Activated naive CD4-positive, alpha-beta T cell treated with anti-CD3 and anti-CD28 coated beads, Interleukin-2, amount 50 U/mL, for 72 hours (primary cell): ENCODE measurements at places on chromosomes 7 and 10. TPM values are rescaled to one million over a fixed set of nuclear protein-coding genes. Genes with fewer than 3 reads are reported as not detected.

The NPC1L1 gene
- total RNA-seq: 0.14 TPM

DNA sequence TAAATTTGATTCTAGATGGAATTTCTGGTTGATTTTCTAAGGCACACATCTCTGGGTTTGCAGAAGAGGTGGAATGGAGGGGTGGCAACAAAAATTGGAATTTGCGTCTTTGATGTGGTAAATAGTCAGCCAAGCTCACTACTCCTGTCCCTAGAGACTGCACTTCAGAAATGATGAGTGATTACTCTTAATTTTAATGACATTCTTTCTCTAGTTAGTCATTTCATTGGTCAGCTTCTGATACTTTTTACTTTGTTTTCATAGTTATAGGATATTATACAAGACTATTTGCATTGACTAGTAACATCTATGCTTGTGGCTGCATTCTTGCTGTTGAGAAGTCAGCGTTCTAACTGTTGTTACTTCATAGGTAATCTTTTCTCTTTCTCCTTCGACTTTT is 658.3 kb downstream of the SUGCT start:
- no peak for DNase-seq

DNA sequence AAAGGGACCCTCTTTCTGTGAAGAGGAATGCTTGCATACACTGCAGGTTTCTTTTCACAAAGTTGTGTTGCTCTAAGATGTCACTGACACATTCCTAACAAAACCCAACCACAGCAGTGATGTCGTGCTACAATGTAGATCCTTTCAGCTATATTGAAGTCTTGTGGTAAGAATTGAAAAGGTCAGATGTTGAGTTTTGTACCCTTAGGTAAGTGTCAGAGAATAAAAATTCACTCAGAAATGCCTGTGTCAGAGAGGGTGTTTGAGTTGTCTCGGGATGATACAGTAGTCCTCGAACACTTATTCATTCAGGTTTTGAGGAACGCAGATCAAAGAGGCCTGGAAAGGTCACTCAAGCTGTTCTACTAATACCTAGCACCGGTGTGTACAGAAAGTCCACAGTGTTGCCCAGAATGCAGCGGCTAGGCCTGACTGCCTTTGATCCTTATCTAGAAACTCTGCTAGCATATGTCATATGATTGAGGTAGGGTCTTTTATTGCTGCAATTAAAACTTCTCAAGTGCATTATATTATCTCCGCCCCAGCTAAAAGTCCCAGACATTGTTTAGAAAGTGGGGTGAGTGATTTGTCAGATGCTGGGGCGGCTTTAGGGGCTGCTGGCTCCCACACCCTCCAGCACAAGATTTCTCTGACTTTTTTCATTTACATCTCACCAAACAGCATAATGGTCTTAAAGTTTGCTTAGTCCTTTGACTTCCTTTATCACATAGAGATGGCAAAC is 26.0 kb downstream of the RNF32 start:
- no peak for DNase-seq

DNA sequence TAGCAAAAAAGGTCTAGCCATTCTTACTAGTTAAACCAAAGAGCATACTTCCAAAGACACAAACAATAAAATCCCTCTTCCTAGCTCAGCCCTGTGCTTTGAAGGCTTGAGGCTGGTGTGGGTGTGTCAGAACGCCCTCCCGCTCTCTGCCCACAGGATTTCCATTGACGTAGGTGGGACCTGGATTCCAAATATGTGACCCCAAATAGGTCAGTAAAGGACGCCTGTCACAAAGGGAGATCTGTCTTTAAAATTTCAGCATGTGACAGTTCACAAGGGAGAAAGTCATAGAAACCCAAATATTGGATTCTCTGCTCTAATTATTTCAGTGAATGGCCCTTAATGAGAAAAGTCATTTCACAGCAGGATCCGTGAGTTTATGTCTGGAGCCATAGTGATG is 39.9 kb upstream of the LYZL1 start:
- no peak for DNase-seq

- no peak for DNase-seq
These were observed 37.4 kb upstream of the GARS1 start for GRCh38 chr7:30557245-30557644.

- DNase-seq: no peak
These were observed 116.2 kb upstream of the GPR26 start for GRCh38 chr10:123549761-123550454.

DNA sequence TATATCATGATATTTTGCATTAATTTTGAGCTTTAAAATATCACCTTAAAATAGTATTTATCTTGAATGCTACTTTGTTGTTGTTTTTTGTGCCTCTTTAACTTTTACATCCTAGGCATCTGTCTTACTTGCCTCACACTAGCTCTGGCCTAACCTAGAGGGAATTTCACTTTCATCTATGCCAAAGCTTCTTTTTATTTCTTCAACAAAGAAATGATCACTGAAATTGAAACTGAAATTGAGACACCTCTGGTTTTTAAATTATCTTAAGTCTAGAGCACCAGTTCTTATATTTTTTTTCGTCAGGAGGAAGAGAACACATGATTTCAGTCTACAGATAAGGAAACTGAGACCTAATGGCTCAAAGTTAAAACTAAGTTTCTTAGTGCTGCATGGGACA is 3.5 kb upstream of the SCIN start:
- DNase-seq: no peak

DNA sequence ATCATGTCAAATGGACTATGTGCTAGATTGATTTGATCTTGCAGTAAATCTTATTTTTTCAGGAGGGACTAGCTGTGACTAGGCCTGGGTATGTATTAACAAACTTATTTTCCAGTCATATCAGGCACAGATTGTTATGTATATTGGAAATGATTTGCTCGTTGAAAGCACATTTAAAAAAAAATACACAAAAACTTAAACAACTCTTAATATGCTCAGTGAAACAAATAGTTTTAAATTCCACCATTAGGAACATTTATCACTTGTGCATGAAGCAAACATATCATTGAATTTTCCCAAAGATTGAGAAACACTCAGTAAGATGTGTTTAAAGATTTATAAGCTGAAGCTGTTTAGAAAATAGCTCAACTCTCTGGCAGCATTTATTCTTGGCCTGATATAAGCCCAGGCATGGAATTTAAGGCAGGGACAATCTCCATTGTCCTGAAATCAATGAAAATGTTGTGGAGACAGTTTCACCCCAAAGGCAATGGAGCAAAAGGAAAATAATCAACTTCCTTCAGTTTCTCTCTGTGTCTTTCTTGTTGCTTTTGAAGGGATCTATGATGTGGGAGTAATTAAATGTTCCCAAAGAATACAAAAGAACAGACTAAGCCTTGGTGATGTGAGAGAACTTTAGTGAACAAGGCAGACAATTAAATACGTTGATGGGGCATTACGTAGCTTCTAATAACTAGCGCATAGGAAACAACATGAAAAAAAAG is 250.3 kb downstream of the GPR37 start:
- no peak for DNase-seq

- no peak for DNase-seq
These were observed 35.2 kb downstream of the VCL start for GRCh38 chr10:74032900-74033655.
